Smooth muscle cell of trachea (primary cell): ENCODE measurements at places on chromosomes 5 and 9. TPM values are rescaled to one million over a fixed set of nuclear protein-coding genes. Genes with fewer than 3 reads are reported as not detected.

RMRP gene
- 6,137 and 10,606 TPM in 2 replicates for total RNA-seq

EDIL3 gene
- total RNA-seq, result 23.9 and 40.4 TPM in 2 replicates

PCA3 gene
- total RNA-seq, result not detected in 2 replicates

NUTM2G gene
- not detected in 2 replicates for total RNA-seq

LCN15 gene
- under 0.01 TPM in 1 of 2 replicates, not detected in the other for total RNA-seq

SURF1 gene
- 29.6 and 30.8 TPM in 2 replicates for total RNA-seq

MYORG gene
- 1.2 and 1.9 TPM in 2 replicates for total RNA-seq

C9 gene
- under 0.01 TPM in 1 of 2 replicates, not detected in the other for total RNA-seq

PCDHGA6 gene
- total RNA-seq, result 4.8 and 6.3 TPM in 2 replicates

CA9 gene
- 2.3 and 5.8 TPM in 2 replicates for total RNA-seq

TMEM252 gene
- not detected in 2 replicates for total RNA-seq

F2R gene
- total RNA-seq, result 170 and 200 TPM in 2 replicates

CDKN2B-AS1 gene
- total RNA-seq, result 4.5 and 10.9 TPM in 2 replicates

PCDHB7 gene
- total RNA-seq, result under 0.01 and 0.66 TPM in 2 replicates

TAF11L4 gene
- total RNA-seq, result not detected in 2 replicates
